Activated naive CD4-positive, alpha-beta T cell (primary cell): ENCODE measurements at places on chromosomes 5 and 9.

GRCh38 chr9:14097666-14098415 lies 216.1 kb downstream of the NFIB start:
- no peak for DNase-seq

- no peak for DNase-seq
These were observed 44.6 kb downstream of the TSSK1B start for GRCh38 chr5:113390224-113390623.

DNA sequence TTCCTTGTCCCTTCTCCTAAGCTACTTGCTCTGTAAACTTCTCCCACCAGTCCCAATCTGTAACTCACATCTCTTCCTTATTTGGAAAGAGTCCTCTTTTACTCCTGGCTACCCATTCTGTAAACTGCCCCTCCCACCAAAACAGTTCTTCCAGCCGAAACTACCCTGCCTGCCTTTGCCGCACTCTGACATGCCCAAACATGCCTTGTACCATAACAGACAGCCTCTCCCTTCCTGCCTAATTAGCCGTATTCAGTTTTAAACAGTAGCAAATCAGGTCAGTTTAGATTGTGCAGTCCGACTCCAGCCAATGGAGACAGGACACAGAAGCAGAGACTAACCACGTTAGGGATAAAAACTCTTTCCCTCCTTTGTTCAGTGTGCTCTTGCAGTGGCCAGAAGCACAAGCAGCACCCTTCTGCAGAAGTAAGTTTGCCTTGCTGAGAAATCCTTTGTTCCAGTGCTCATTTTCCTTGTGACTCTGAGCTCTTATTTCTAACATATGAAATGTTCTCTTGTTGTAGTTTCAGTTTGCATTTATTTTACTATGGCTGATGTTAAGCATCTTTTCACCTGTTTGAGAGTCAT lies 5.4 kb upstream of the GLT6D1 start:
- DNase-seq, result no peak

DNA sequence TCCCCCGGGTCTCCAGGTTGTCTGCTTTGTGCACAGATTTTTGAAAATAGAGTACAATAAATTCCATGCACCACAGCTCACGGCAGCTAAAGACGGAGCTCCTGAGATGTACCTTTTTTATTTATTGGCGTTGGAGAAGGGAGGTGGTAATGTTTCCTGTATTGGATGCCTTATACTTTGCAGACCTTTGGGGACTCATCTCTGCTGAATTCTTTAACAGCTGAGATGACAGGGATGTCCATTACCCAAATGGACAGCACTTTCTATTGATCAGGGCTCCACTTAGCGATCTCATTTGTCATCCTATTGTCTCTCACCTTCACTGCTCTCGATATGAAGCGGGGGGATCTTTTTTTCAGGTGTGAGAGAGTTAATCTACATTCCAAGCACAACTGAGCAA lies 137.8 kb downstream of the EFNA5 start:
- no peak for DNase-seq

DNA sequence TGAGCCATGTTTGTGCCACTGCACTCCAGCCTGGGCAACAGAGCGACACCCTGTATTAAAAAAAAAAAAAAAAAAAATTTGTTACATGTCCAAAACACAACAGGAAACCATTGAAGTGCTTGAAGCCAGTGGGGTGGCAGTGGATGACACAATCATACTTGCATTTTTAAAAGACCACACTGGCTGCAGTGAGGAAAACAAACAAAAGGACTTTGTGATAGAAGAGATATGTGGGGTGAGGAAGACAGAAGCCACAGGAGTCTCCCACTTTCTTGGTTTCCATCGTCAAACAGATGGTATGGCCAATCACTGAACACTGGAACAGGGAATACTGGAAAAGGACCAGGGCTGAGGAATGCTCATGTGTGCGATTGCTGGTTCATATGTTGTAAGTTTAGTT lies 20.9 kb upstream of the COMMD10 start:
- no peak for DNase-seq

DNA sequence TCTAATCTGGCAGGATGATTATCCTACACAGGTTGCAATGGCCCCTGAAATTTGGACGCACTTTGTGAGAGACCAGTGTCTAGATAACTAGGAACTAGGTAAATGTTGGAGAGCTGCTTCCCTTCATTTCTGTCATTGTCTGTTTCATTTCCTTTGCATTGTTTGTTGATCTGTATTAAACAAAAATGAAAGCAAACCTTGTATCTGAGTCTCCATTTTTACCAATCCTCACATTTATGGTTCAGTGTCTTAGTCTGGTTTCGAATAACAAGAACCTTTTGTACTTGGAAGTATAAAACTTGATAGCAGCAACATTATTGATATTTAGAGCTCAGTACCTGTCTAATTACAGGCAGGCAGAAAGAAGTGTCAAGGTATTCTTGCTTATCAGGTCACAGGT lies 105.5 kb downstream of the MRPS30 start:
- DNase-seq, result no peak

DNA sequence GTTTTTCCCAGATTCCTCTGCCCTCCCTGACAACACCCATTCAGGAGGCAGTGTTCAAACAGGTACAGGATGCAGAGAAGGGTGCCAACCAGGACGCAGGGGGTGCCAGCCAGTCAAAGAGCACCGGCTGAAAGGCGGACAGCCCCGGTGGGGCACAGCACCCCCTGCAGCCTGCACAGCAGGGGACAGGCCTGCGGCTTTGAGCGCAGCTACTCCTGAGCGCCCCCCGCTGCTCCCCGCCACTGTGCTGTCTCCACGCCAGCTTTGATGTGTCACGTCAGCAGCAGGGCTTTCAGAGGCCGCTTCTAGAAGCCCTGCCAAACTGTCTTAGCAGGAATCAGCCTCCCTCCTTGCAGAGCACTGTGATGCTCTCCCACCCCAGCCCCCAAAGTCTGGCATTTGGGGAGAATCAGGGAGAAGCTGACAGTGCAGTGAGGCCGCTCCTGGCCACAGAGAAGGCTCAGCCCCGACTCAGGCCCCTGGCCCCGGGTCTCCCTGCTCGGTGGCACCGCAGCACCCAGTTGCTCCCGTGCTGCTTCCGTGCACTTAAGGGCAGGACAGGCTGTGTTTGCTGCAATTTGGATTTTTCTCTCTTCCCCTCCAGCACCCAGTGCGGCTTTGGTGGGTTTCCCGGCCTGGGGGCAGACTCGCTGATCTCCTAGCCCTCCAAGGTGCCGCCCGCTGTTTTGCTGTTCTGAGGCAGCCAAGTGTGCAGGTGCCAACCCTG lies 20.3 kb downstream of the AK8 start:
- no peak for DNase-seq

DNA sequence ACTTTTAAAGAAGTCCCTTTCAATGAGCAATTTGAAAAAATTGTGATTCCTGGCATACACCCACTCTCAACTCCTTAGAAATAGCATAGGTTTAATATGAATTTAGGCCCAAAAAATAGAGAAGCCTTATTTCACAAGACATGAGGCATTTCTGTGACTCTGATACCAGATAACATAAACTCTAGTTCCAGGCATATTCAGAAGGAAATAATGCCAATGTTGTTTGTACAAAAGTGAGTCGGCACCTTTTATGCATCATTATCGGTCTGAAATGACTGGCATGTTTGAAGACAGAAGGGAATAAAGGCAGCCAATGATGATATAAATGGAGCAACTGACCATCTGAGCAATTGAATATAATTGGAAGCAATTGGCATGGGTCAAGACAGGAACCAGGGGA lies 19.4 kb upstream of the RECK start:
- no peak for DNase-seq

DNA sequence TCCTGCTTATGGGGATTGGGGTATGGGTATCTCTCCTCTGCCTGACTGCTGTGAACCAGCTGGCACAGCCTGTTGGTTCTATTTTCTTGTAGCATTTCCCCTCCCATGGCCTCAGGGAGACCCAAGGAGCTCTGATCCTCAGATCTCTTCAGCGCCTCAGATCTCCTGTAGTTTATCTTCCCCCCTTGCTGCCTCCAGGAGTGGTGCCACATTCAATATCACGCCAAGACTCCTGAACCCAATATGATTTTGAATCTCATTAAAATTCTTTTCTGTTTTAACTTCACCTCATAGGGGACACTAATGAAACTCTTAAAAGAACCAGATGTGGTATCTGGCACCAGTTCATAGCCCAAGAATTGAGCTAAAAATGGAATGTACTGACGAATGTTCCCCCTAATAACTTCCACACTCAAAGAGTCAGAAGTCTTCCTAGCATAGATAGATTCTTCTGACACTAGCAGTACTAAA lies 59.6 kb upstream of the LIFR start:
- no peak for DNase-seq

GRCh38 chr5:101783241-101784013 lies 512.7 kb downstream of the SLCO4C1 start:
- no peak for DNase-seq

GRCh38 chr5:24621792-24622191 lies 23.0 kb downstream of the CDH10 start:
- no peak for DNase-seq
